ENCODE measurements at places on chromosomes 1 and 21. TPM values are rescaled to one million over a fixed set of nuclear protein-coding genes. Genes with fewer than 3 reads are reported as not detected.
A peak's percentile ranks its signal among the peaks of the same experiment; 100 is the strongest.

DNA sequence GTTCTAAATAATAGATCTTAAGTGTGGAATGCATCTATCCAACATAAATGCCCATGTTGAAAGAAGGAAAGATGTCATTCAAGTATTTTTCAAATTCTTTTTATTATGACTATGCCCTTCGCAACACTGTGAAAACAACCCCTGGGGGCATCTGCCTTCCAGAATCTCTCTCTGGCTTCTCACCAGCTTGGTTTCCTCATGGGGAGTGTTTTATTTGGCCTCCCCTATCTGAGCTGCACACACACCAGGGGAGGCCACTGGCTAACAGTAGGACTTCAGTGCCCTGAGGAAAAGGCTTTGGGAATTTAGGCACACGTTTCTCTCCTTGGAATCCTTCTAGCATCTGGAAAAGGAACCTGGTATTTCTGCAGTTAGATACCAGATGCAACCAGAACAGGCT, 130.6 kb downstream of the EDEM3 start:
- no peak for DNase-seq

G0S2 gene
- 6.4 TPM for total RNA-seq

DNA sequence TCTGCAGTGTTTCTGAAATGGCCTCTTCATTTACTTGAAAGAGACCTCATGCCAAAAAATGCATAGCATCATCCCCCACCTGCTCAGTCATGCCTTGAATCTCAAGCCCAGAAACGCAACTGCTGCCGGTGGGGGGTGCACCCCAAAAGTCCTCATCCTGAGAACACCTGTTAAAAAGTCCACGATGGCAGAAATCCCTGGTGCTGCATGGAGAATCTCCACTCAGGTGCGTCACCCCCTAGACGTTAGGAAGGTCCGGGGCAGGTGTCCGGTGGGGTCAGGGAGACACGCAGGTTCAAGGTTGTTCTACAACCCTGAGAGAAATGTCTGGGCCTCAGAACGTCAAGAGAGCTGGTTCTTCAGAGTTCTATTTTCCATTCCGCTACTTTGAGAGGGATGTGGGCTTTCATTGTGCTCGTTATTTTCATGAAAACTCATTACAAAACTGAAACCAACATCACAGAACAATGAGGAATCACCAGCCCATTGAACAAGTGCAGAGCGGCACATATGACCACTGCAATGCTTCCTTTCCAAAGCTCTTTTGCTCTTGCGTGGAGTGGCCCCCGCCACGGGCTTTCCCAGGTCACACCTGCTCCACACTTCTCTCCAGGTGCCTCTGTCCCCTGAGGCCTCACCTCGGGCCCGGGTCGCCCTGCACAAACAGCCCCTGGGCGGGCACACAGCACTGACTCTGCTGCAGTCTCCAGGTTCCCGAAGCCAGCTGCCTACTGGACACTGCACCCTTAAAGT, 201.9 kb downstream of the TOMM20 start:
- DNase-seq: peak; percentile 55

- DNase-seq: no peak
These were observed 127.3 kb downstream of the SIK1 start for GRCh38 chr21:43299441-43300277.

- no peak for DNase-seq
These were observed 368.3 kb downstream of the PCP4 start for GRCh38 chr21:40235528-40235927.

- DNase-seq: no peak
These were observed 110.5 kb upstream of the COA6 start for GRCh38 chr1:234262754-234263105.

DNA sequence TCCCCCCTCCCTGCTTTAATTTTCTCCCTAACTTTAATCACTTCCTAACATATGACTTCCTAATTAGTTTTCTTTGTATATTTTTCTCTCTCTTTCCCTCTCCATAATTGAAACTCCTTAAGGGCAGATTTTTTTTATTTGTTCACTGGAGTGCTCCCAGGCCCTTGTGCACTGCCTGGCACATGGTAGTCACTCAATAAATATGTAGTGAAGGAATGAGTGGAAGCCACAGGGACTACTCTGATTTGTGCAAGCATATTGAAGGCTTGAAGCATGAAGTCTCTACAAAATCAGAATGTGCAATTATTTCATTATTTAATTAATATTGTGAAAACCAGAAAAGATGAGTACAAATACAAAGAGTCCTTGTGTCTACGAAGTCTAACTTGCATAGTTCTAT, 41.5 kb downstream of the SNX7 start:
- DNase-seq: no peak

DNA sequence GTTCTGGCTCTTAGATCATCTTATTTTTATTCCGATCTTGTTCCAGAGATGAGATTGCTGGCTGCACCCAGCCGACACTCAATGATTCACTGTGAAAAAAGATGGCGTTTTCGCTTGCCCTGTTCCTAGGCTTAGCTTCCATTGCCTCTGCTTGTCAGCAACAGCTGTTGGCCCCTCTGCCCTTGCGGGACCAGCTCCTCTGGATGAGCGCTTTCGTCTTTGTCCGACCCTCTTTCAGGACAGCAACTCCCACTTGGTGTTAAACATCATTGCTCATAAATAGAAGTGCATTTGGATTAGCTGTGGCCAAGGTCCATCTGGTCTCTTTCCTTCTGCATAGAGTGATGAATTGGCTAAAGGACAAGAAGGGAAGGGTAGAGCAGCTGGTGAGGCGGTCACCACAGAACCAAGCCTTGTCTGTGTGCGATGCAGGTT, 43.5 kb upstream of the SCCPDH start:
- no peak for DNase-seq

DNA sequence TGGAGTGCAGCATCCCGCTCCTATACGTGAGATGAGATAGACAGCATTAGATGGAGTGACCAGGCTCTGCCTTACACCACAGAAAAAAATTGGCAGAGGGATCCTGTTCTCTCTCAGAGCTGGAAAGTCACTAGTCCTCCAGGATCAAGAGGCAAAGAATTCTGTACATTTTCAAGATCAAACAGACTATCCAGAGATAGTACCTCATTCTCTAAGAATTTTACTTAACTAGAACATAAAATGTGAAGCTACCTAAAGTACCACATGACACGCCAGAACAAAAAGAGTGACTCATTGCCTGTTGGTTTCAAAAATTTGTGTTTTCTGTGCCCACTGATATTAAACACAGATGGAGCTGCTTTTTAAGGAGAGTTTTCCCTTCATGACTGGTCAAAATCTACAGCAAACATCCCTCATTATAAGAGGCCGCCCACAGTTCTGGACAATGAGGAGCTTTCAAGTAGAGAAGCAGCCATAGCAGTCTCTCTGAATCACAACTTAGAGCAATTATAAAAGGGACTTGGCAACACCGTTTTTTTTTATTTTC, 32.3 kb downstream of the CD160 start:
- DNase-seq: no peak

DNA sequence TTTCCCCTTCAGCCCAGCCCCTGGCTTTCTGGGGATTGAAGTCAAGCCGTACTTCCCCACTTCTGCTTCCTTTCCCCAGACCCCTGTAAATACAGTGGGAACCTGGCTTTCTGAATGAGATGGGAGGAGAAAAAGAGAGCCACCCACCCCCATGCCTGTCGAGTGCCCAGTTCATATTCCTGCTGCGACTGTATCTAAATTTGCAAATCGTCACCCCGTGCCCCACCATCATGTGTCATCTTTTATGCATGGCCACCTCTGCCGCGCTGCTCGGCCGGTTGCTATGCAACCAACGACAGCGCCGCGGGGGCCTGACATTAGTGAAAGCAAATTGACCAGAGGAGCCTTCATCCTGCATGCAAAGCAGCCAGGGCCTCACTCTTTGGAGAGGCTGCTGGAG, 143.0 kb downstream of the ELAVL4 start:
- DNase-seq: no peak

- DNase-seq: no peak
These were observed 9.3 kb upstream of the ETS2 start for GRCh38 chr21:38796424-38796823.

ST6GALNAC3 gene
- 24.7 TPM for total RNA-seq

DNA sequence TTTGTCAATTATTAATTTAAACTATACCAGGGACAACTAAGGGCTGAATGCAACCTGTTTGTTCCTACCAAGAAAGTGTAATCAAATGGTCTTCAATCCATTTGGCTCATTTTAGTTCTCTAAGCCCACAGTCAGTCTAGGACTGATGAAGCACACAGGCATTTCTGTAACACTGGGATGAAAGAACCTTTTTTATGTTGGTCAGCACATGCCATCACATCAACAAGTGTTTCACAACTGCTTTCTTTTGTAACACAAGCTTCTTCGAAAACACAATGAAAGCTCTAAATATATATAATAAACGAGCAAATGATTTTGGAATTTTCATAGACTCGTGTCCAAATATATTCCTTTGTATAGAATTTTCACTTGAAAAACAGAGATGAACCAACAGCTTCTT, 28.8 kb downstream of the HEATR1 start:
- DNase-seq: no peak

MSTO1 gene
- 75.7 TPM for total RNA-seq

GRCh38 chr1:50163680-50164079, 55.0 kb downstream of the ELAVL4 start:
- no peak for DNase-seq

GRCh38 chr1:3560251-3560871, 50.9 kb downstream of the MEGF6 start:
- no peak for DNase-seq

DNA sequence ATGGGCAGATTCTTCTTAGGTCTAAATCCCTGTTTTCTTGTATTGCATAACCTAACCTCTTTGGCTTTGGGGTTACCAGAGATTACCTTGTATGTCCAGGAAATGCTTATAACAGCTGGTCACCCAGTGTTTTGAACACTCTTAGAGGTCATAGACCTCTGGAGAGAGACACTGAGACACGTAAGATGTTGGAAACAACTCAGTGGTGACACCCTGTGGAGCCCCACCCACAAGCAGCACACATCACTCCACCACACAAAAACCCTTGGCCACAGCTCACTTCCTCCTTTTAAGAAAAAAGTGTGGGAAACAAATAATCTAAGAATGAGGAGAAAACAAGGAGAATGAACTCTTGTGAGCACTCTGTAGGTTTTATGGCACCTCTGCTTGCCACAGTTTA, 26.3 kb upstream of the CYP4B1 start:
- no peak for DNase-seq

- no peak for DNase-seq
These were observed 977 bp downstream of the TRAF3IP3 start for GRCh38 chr1:209756615-209757445.

GNG4 gene
- 28.5 TPM for total RNA-seq

DNA sequence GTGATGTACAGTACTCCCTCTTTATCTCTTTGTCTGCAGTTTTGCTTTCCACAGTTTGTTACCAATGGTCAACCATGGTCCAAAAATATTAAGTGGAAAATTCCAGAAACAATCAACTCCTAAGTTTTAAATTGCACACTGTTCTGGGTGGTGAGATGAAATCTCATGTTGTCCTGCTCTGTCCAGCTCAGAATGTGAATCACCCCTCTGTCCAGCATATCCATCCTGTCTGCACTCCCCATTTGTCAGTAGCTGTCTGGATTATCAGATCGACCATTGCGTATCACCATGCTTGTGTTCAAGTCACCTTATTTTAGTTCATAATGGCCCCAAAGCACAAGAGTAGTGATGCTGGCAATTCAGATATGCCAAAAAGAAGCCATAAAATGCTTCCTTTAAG, 118.2 kb upstream of the PDE4B start:
- no peak for DNase-seq

LAMC1 gene
- total RNA-seq: 178 TPM

DNA sequence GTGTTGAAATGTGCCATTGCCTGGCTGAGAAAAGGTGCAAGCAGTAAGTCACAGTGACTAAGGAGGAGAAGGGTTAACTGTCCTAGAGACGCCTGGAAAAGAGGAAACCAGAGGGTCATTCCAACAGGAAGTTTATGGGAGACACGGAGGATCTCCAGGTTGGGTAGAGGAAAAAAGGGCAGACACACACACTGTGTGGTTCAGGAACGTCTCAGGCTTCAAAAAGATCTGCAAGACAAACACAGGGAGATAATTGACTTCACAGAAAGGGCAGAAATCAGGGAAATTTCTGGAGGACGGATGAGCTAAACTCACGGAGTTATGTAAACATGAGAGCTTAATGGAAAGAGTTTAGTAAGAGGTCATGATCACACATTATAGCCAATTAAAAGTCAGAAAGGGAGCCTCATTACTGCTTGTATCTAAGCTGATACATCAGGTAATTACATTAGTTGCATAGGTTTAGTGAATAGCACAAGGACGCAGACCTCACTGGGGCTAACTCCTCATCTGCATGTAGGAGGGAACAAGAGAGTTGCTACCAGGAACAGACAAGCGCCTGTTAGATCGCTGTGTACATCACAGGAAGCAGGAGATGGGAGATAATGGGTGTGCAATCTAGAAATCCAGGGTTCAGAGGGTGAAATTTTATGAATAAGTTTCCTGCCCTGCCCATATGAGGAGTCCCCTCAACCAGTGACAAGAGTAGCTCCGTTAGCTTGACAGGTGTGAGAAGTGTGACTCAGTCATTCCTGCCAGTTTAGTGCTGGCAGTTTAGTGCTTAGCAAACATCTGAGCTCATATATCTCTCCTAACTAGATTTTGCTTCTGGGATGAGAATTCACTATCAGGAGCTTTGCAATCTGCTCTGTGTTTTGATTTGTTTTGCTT, 96.6 kb upstream of the TNR start:
- DNase-seq: no peak

DNA sequence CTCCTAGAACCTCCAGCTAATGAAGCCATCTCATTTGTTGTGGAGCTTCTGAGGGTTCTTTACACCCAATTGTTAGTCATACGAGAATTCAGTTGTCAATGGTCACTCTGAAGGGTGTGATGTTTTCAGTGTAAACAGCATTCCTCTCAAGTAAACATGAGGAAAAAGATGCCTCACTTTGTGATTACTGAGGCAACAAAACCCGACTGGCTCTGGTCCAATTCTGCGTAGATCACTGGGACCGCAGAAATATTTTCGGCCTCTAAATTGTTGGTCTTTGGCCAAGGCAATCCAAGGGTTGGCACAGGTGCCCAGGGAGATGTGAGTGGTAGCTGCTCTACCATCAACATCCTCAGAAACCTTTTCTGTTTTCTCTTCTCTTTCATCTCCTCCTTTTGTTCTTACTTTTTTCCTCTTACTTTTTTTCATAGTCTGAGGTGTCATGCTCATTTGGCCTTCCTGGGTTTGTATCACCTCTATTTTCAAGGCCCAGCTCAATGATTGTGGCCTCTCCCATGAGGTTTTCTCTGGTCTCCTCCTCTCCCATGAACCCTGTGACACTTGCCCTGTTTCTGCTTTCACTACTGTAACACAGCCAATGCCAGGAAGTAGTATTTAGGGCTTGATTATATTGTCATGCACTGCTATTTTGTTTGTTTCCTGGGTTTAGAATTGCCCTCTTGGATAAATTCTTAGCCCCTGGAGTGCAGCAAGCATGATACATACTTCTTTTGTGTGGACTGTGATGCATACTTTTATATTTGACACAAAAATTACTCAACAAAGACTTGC, 221.9 kb downstream of the TNR start:
- DNase-seq: no peak

GRCh38 chr1:1956101-1956500, 37.0 kb upstream of the TMEM52 start:
- no peak for DNase-seq
